Activated B cell treated with CpG ODN at 0.5 μM for 24 hours (primary cell): ENCODE measurements at places on chromosomes 6 and 20. TPM values are rescaled to one million over a fixed set of nuclear protein-coding genes. Genes with fewer than 3 reads are reported as not detected.

- no peak overlapping the region for H3K4me3 ChIP-seq
- peaks cover 75% of the 10 kb centered on the region for H3K36me3 ChIP-seq
- H3K27me3 ChIP-seq, result no peaks in the 10 kb centered on the region
- no peak overlapping the region for H3K27ac ChIP-seq
Measured at GRCh38 chr6:44399991-44400390, 12.5 kb downstream of the CDC5L start.

The CD24 gene
- total RNA-seq, result 49.3 and 49.4 TPM in 2 replicates

The FAM135A gene
- 15.6 and 18.2 TPM in 2 replicates for total RNA-seq

DNA sequence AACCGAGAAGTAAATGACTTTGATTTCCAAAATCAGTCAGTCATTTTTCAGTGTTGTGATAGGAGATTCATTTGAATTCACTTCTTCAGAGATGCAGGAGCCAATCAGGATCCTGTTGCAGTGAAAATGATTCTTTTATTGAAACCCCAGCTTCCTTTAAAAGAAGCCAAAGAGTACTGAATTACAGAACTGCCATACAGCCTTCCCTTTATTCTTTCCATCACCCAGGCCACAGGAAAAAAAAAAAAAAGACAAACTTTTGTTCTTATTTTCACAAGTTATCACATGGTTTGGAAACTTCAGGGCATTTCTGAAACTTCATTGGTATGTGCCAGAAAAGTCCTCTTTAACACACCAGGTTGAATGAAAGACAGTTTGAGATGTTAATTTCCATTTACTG lies 1.8 kb upstream of the CARMIL1 start:
- peaks cover 7% of the 10 kb centered on the region for H3K27me3 ChIP-seq
- no peaks in the 10 kb centered on the region for H3K36me3 ChIP-seq
- no peak for DNase-seq

DNA sequence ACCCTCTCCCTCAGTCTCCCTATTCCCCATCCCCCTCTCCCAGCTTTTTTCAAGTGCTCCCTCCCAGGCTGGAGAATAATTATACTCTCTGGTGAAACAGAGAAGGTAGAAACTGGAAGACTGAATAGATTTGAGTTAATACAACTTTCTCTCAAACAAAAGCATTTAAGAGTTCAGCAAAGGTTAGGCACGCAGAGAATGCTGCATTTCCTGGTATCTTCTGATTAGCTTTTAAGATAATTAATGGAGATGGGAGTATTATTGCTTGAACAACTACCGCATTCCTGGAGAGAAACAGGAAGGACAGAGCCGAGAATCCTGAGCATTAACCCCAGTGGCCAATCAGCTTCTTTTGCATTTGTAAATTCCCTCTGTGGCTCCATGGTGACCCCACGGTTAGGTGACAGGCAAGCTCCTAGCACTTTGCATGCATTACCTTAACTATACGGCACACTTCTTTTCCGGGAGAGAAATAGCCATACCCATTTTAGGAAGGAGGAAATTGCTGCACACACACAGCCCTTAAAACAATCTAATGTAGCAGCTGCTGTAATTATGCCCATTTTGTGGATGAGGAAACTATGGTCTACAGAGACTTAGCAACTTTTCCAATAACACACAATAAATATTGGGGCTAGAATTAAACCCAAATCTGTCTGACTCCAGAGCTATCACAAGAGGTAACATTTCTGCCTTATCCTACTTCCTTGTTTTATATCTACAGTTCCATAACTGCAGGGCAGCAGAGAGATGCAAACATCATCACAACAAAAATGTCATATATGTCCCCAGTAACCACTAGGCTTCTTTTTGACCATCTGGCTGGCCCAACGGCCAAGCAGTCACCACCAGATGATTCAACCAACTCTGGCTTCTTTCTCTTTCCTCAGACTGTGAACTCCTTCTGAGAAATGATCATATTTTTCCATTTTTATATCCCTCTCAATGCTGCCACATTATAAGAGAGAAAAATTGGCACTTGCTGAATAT lies 169.9 kb downstream of the CD24 start:
- H3K36me3 ChIP-seq, result peaks cover 12% of the 10 kb centered on the region
- no peak for DNase-seq
- H3K27me3 ChIP-seq, result no peaks in the 10 kb centered on the region
- peaks cover under 1% of the 10 kb centered on the region for H3K4me1 ChIP-seq
